ENCODE measurements at places on chromosomes 4 and X. TPM values are rescaled to one million over a fixed set of nuclear protein-coding genes. Genes with fewer than 3 reads are reported as not detected.

- peaks cover 12% of the 10 kb centered on the region for H3K4me1 ChIP-seq
- H3K36me3 ChIP-seq, result no peaks in the 10 kb centered on the region
- no peak for DNase-seq
- no peak overlapping the region for H3K4me3 ChIP-seq
Measured at GRCh38 chr4:39730072-39730471, 32.1 kb downstream of the UBE2K start.

MAMLD1 gene
- 3.1 TPM for total RNA-seq

- H3K27me3 ChIP-seq, result no peaks in the 10 kb centered on the region
- H3K36me3 ChIP-seq, result no peaks in the 10 kb centered on the region
- H3K27ac ChIP-seq, result no peak overlapping the region
- no peak overlapping the region for H3K4me3 ChIP-seq
- DNase-seq, result no peak
- no peaks in the 10 kb centered on the region for H3K4me1 ChIP-seq
Measured at GRCh38 chrX:134377537-134377936, 82.4 kb upstream of the HPRT1 start.

GAB3 gene
- total RNA-seq, result 15.2 TPM

IBSP gene
- total RNA-seq, result not detected

- peaks cover 2% of the 10 kb centered on the region for H3K36me3 ChIP-seq
- H3K27me3 ChIP-seq, result no peaks in the 10 kb centered on the region
- DNase-seq, result no peak
- H3K4me3 ChIP-seq, result no peak overlapping the region
Measured at GRCh38 chr4:26441771-26442170, 48.5 kb downstream of the CCKAR start.

- H3K27ac ChIP-seq, result no peak overlapping the region
- no peak overlapping the region for H3K4me3 ChIP-seq
- no peaks in the 10 kb centered on the region for H3K27me3 ChIP-seq
Measured at GRCh38 chr4:73308286-73308685, 49.7 kb upstream of the ANKRD17 start.

MSX1 gene
- not detected for total RNA-seq

DNA sequence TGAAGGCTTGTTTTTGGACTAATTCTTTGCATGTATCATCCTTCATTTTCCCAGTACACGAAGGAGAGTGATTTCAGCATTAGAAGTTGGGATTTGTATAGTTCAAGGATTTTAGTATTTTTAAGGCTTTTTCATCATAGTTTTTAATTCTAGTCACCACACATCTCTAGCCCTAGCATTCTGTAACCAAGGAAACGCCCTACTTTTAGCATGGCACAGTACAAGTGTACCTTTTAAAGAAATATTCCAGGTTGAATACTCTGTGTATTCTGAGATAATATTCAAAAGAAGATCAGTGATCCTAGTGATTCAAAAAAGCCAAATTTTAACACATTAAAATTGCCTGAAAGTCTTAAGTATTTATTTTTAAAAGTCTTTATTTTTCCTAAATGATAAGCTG lies 150.5 kb downstream of the RAP1GDS1 start:
- no peaks in the 10 kb centered on the region for H3K36me3 ChIP-seq
- no peak overlapping the region for H3K4me3 ChIP-seq
- H3K27me3 ChIP-seq, result no peaks in the 10 kb centered on the region
- no peak for DNase-seq

GRCh38 chr4:126591583-126591982 lies 1041.2 kb upstream of the INTU start:
- no peaks in the 10 kb centered on the region for H3K4me1 ChIP-seq
- no peak overlapping the region for H3K27ac ChIP-seq
- no peaks in the 10 kb centered on the region for H3K27me3 ChIP-seq
- no peak for DNase-seq
- no peaks in the 10 kb centered on the region for H3K36me3 ChIP-seq
- H3K4me3 ChIP-seq, result no peak overlapping the region

Measured in upper lobe of left lung (tissue), 6 donors.